ENCODE measurements at places on chromosomes 7 and 10.

- DNase-seq: no peak
Observed at GRCh38 chr7:155847821-155848435, 35.7 kb upstream of the SHH start.

- DNase-seq: no peak
Observed at GRCh38 chr7:31782411-31782991, 95.5 kb downstream of the PPP1R17 start.

DNA sequence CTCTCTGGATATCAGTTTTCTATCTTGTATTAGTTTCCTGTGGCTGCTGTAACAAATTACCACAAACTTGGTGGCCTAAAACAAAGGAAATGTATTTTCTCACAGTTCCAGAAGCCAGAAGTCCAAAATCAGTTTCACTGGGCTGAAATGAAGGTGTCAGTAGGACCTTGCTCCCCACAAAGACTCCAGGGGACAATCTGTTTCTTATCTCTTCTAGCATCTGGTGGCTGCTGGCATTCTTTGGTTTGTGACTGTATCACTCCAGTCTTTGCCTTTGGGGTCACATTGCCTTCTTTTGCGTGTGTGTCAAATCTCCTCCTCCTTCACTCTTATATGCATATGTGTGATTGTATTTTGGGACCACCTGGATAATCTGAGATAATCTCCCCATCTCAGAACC, 153.0 kb upstream of the PRPS1L1 start:
- DNase-seq: no peak

DNA sequence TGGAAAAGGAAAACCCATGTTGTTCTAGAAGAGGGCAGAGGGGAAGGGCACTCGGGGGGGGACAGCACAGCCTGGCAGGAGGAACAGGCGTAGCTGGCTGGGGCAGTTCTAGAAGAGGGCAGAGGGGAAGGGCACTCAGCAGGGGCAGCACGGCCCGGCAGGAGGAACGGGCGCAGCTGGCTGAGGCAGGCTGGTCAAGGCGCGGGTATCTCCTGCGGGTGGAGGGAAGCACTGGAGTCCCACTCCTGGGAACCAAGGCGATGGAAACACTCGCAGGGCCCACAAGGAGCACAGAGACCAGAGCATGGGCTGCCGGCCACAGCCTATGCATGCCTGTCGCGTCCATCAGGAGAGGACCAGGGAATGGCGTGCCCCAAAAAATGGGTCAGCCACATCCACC, 36.7 kb downstream of the PAPOLB start:
- DNase-seq: no peak

DNA sequence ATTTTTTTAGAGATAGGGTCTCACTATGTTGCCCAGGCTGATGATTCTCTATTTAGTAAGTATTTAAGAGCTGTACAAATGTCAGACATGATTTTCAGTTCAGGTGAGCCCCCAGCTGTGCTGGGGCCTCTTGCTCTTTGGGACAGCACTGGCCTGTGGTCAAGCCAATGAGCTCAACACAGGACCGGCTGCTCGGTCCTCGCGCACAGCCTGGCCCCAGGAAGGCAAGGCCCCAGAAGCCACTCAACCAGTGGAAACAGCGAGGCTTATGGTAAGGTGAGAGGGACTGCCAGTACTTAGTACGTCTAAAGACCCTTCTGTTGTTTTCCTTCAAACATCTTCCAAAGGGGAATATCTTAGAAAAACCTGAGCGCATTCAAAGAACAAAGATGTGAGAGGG, 211.8 kb downstream of the SKIDA1 start:
- no peak for DNase-seq

- no peak for DNase-seq
Observed at GRCh38 chr10:77393821-77394501, 243.6 kb downstream of the KCNMA1 start.

GRCh38 chr7:31957090-31957720, 113.0 kb downstream of the PDE1C start:
- no peak for DNase-seq

- DNase-seq: no peak
Observed at GRCh38 chr7:41162612-41163011, 540.3 kb downstream of the INHBA start.

Data from activated CD4-positive, alpha-beta memory T cell treated with anti-CD3 and anti-CD28 coated beads for 36 hours (primary cell).